ENCODE measurements at places on chromosomes 6 and 20. TPM values are rescaled to one million over a fixed set of nuclear protein-coding genes. Genes with fewer than 3 reads are reported as not detected.

- no peak for DNase-seq
Measured at GRCh38 chr6:13332349-13332706, 4.0 kb upstream of the TBC1D7 start.

GRCh38 chr6:52610011-52610410 is 33.2 kb upstream of the TRAM2 start:
- DNase-seq = no peak

HSPA12B gene
- not detected for total RNA-seq

BPIFB3 gene
- total RNA-seq = not detected

DNA sequence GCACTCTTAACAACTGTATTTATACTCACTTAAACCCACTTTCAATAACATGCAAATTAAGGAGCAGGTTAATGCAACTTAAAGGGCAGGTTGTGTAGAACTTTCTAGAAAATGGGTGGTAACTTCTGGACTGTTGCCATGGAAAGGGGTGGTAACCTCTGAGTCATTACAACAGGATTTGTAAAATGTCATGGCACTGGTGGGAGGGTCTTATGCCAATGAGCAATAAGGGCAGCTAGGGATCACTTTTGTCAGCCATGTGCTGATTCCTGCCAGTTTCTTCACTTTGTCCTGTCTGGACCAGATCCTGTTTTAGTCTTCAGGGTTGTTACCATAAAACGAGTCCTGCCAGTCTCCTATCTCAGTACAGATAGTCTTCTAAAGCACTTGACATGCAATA is 560.5 kb upstream of the PTCHD4 start:
- DNase-seq = no peak

- no peak for DNase-seq
Measured at GRCh38 chr6:129771678-129772077, 61.7 kb upstream of the ARHGAP18 start.

DNA sequence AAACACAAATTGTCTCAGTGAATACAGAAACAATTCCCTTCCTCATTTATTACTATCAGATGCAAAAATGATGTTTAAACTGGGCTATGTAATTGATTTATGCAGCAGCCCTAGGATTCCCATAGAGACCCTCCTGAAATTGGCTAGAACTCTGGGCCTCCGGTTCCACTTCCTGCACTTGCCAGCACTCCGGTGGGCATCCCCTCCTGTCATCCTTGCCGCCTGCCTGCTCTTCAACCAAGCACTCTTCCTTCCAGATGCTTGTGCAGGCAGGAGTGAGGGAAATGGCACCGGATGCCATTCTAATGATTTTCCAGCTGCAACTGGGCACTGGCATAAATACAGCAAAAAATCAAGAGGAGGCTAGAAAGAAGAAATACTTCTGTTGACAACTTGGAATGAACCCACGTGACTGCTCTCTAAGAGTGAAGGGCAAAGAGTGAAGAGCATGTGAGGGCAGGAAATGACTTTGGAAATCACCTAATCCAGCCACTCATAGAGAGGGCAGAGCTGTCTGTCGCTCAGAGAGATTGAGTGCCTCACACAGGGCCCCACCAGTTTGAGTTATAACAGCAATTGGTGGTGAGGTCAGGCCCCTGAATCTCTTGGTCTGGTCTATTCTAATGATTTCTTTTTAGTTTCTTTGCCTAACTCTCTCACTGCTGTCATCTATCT is 3.7 kb upstream of the NEDD9 start:
- DNase-seq = peak; percentile 26

DNA sequence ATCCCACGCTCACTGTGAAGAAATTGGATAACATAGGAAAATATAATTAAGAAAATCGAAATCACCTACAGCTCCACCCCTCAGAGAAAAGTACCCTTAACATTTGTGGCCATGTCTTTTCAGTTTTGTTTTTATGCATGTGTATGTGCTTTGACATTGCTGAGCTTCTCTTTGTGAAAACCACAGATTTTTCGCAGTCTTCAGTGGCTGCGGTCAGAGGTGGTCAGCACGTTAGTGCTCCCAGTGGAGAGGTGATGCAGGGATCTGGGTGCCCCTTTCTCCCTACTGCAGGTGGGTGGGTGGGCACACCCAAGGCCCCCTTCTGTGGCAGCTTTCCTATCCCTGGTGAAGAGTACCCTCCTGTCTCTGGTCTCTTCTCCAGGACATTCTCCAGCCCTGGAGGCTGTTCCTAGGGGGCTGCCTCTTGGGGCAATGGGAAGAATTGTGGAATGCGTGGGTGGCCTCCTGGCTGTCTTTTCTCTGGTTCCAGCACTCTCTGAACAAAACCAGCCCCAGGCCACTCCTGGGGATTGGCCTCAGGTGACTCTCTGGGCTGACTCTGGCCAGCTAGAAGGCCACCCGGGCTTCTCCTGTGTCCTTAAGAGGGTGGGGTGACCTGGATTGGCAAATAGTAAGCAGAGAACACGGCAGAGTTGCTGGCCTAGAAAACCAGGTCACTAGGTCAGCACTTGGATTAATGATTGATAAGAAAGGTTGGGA is 49.8 kb upstream of the FANCE start:
- DNase-seq = no peak

GRCh38 chr6:96460052-96460700 is 61.4 kb upstream of the UFL1 start:
- no peak for DNase-seq

DNA sequence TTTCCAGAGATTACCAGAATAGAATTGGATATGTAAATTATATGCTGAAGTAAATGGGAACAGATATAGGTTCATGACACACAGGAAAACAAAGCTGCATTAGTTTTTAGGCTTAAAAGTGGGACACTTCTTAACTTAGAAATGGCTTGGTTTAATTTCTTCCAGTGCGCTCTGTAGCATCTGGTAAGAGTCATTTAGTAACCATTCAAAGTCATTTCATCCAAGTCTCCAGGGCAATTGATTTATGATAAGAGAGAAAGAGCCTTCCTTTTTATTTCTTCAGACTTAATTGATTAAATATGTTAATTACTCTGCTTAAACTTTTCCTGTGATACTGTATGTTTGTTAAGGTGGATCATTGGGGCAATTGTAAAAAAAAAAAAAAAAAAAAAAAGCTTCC is 368.0 kb downstream of the DOK5 start:
- no peak for DNase-seq

GRCh38 chr6:33880766-33881165 is 77.0 kb upstream of the MLN start:
- DNase-seq = no peak

SIRPD gene
- not detected for total RNA-seq

- DNase-seq = peak; percentile 96
Measured at GRCh38 chr20:34876406-34877282, at the start of gene ACSS2. Gene ACSS2 (plus strand): TSS chr20:34876612. CDS start chr20:34876646, 34 bp downstream.

NKX2-4 gene
- total RNA-seq = not detected

NKAIN2 gene
- not detected for total RNA-seq

- DNase-seq = no peak
Measured at GRCh38 chr20:39518654-39519053, 556.5 kb downstream of the DHX35 start.

DNA sequence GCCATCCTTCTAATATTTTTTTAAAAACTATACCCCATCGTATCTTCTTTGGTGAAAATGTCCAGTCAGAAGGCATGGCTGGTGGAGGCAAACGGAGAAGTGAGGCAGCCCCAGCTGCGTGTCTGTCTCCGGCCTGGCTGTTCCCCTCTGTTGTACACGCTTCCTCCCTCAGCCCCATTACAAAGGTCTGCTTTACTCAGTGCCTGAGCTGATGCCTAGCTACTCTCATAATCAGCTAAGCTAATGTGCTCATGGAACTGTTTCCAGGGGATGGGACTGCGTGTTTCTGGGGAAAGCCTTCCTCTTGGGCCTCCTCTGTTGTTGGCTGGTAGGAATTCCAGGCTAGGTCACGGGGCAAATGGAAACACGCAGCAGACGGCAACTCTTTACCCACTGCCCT is 67.3 kb downstream of the PPP1R3G start:
- no peak for DNase-seq

CMTR1 gene
- 51.8 TPM for total RNA-seq

DNA sequence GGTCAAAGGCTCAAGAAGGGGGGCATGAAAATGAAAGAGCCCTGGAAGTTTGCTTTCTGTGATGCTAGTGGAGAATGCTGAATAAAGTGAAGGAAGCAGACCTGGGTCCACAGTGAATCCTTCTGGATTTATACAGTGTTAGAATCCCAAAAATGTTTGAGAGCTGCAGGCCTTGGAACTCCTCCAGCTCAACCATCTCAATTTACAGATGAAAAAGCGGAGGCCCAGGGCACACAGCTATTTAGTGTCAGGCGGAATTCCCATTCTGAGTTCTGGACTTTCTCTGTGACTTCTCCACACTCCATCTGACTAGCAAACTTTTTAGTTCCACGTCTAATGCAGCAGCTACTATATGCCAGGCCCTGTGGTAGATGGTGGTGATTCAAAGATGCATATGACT is 1.5 kb upstream of the PRSS35 start:
- no peak for DNase-seq

DNA sequence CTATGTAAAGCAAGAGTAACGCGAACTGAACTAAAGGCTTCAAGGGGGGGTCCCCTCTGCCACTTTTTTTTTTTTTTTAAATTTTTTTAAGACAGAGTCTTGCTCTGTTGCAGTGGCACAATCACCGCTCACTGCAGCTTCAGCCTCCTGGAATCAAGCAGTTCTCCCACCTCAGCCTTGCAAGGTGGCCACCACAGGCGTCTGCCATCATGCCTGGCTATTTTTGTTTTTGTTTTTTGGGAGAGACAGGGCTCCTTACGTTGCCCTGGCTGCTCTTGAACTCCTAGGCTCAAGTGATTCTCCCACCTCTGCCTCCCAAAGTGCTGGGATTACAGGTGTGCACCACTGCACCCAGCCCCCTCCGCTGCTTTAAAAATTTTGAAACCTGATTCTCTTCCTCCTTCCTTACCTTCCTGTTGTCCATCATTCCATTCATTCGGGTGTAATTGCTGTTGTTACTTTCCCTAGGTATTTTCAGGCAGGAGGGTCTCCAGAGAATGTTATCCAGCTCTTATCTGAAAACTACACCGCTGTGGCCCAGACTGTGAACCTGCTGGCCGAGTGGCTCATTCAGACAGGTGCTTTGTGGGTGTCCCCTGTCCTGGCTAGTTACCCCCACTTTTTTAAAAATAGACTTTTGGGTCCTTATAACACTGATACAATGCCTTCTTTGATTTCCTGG is 5.4 kb downstream of the NELFCD start:
- DNase-seq = no peak

- DNase-seq = no peak
Measured at GRCh38 chr6:42766163-42766670, 15.6 kb upstream of the BICRAL start.

CST4 gene
- total RNA-seq = not detected

ADISSP gene
- 55.8 TPM for total RNA-seq

DNA sequence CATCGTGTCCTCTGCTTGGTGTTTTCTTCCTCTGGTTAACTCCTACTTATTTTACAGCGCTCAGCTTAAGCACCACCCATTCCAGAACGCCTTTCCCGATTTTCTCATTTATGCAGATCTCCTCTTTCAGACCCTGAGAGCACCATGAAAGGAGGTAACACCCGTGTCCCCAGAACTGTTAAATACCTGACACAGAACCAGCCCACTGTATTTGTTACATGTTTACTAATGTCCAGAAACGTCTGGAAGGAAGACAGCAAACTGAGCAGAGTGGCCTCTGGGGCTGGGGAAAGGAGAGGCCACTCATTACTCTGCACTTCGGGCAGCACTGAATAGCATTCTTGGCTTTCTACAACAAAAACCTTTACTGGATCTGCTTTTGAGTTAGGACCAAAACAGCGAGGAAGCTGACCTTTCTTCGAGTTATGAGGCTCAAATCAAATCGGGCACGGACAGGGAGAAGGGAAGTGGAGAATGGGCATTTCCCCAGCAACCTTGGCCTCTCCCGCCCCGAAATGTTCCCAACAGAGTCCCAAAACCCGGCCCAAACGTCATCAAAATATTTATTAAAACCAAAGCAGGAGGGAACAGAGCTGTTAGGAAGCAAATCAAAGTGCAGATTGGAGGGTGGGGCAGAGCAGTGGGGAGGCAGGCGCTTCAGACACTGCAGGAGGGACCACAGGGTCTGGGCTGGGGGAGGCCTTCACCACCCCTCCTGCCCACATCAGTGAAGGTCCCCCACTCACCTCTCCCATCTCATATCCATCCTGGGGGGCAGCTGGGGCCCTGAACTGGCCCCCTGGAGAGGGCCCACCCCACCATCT is 1.1 kb upstream of the NECAB3 start:
- no peak for DNase-seq

MCCD1 gene
- not detected for total RNA-seq

GRCh38 chr6:106102967-106103727 is 17.0 kb downstream of the PRDM1 start:
- DNase-seq = no peak

KCNG1 gene
- total RNA-seq = 2.2 TPM

TRAPPC3L gene
- not detected for total RNA-seq

DNA sequence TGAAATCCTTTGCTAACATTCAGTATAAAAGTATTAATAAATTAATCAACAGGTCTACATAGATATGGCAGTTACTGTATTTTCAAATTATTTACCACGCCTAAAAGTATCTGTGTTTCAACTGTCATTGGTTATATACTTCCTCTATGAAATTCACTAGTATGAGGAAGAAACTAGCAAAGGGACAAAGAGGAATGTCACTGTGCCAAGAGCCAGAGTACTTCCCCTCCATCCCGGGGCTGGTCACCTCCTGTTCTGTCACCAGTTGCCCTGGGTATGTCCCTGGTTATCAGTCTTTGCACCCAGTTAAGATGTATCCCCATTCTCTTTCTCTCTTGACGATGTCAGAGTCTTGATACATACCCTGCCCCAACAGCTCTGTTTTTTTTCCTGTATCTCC is 476.8 kb upstream of the SOX4 start:
- DNase-seq = no peak

GRCh38 chr6:357791-358341 is 33.7 kb upstream of the IRF4 start:
- DNase-seq = no peak

OR2B6 gene
- total RNA-seq = not detected

- no peak for DNase-seq
Measured at GRCh38 chr6:104729433-104729832, 130.3 kb downstream of the HACE1 start.

DNA sequence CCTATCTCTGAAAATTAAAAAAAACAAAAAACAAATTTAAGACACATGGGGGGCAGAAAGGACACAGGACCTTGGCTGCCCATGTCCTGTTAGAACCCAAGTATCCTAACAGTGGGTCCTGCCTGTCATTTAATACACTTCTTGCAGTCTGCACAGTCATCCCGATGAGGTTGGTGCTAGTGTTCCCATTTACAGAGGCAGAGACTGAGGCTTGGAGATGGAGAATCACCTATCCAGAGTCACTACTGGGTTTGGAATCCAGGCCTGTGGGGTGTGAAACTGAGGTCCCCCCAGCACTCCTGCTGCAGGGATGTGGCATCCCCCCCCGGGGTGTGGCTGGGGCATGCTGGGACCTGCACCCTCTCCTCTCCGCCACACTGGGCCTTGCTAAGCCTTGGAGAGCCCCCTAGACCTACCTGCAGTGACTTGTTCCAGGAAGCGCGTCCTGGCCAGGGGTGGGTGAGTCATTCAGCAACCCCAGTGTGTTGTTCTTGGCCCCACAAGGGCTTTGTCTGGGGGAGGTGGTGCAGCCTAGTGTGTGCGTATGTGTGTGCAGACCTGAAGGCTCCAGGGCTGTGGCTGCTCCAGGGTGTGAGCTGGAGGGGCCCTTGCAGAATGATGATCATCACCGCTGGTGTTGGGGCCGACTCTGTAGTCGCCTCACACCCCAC is 49.7 kb downstream of the BCAS4 start:
- peak; percentile 18 for DNase-seq
